ENCODE measurements at places on chromosomes 16 and 17.
A peak's percentile ranks its signal among the peaks of the same experiment; 100 is the strongest.

GRCh38 chr17:30347488-30347887 lies 13.6 kb upstream of the TMIGD1 start:
- H3K4me1 ChIP-seq: peaks cover 35% of the 10 kb centered on the region
- H3K27me3 ChIP-seq: no peaks in the 10 kb centered on the region
- no peaks in the 10 kb centered on the region for H3K36me3 ChIP-seq
- H3K27ac ChIP-seq: no peak overlapping the region
- no peak overlapping the region for H3K4me3 ChIP-seq

DNA sequence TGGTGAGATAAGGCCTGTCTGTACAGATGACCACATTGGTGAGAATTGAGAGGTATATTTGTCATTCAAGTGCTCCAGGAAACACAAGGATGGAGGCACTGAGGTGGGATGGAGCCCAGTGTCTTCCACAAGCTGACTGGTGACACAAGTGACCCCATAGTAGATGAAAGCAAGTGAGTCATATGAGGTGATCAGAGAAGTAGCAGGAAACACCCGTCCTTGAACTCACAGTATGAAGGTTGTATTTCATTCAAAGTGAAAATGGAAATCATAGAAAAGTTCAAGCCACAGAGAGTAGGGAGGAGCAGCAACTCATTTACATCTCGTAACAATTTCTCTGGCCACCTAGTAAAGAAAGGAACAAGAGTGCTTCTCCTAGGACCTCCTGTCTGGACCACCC lies 609.8 kb downstream of the HS3ST4 start:
- DNase-seq: no peak
- H3K4me1 ChIP-seq: no peaks in the 10 kb centered on the region
- no peaks in the 10 kb centered on the region for H3K36me3 ChIP-seq

GRCh38 chr17:50145532-50146229 lies 4.8 kb downstream of the PPP1R9B start:
- peaks cover 78% of the 10 kb centered on the region for H3K4me1 ChIP-seq
- no peaks in the 10 kb centered on the region for H3K27me3 ChIP-seq
- H3K27ac ChIP-seq: peak overlapping the region; percentile 95
- H3K4me3 ChIP-seq: no peak overlapping the region
- peaks cover 43% of the 10 kb centered on the region for H3K36me3 ChIP-seq

DNA sequence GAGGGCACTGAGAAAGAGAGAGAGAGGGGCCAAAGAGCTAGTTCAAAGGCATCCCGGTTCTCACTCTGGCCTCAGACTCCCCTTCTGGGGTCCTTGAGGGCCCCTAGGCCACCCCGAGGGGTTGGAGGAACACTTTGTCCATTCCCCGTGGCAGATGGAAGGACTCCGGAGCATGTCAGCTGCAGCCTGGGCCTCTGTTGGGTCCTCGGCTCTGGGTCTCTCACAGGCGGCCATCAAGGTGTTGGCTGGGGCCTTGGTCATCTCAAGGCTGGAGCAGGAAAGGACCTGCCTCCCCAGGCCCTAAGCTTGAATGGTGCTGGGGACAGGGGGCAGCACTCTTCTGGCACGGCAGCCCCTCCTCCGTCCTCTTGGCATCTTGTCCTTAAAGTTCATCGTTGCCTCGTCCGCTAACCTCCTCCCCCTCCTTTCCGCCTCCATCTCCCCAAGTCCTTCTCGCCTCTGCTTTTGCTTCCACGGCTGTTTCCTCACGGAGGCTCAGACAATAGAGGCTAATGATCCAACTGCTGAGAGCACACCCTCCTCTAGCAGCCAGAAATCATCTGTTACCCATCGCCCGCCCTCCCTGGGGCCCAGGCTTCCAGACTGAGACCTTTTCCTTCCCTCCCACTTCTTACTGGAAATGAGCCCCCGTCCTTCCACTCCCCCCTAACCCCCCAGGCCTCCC lies 23.3 kb downstream of the CCR7 start:
- H3K36me3 ChIP-seq: no peaks in the 10 kb centered on the region
- no peak overlapping the region for H3K4me3 ChIP-seq
- H3K4me1 ChIP-seq: peaks cover 73% of the 10 kb centered on the region
- DNase-seq: no peak

GRCh38 chr16:85557083-85557970 lies 55.8 kb upstream of the GSE1 start:
- no peaks in the 10 kb centered on the region for H3K27me3 ChIP-seq
- H3K4me3 ChIP-seq: peak overlapping the region; percentile 56
- H3K36me3 ChIP-seq: no peaks in the 10 kb centered on the region
- H3K27ac ChIP-seq: peak overlapping the region; percentile 92

DNA sequence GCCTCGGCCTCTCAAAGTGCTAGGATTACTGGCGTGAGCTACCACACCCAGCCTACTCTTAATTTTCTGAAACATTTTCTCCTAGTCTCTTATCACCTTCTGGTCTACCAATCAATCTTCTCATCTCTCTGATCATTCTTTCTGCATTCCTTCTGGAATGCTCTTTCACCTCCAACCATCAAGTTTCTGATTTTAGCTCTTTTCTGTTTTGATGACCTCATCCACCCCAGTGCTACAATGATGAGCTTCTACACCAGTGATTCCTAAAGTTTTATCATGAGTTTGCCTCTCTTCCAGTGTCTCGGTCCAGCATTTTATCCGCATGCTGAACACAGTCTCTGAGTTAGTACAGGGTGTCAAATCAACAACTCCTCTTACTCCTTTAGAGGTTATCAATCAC lies 31.5 kb downstream of the NME2 start:
- H3K27ac ChIP-seq: no peak overlapping the region
- H3K27me3 ChIP-seq: no peaks in the 10 kb centered on the region
- H3K4me1 ChIP-seq: no peaks in the 10 kb centered on the region
- H3K36me3 ChIP-seq: peaks cover 70% of the 10 kb centered on the region

DNA sequence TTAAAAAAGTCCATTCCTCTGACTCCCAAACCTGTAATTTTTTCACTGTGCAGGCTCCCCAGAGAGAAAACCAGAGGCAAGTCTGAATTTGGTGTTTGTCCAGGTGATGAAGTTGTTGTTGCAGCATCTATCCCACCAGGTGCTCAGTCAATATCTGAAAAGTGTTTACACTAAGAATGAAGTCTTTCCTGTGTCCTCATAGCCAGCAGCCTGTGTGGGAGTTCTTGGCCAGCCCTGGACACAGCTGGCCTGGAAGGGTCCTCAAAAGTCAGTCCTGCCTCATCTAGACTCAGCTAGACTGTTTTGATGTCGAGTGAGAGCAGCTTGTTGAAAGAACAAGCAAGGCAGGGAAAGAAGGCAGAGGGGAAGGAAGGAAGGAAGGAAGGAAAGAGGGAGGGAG lies 3.3 kb upstream of the PMP22 start:
- H3K4me3 ChIP-seq: no peak overlapping the region
- peaks cover 34% of the 10 kb centered on the region for H3K4me1 ChIP-seq
- no peaks in the 10 kb centered on the region for H3K36me3 ChIP-seq
- no peak for DNase-seq
- H3K27me3 ChIP-seq: no peaks in the 10 kb centered on the region

GRCh38 chr17:42772945-42773289 lies 332 bp upstream of the VPS25 start:
- H3K4me1 ChIP-seq: no peaks in the 10 kb centered on the region
- peak overlapping the region; percentile 64 for H3K27ac ChIP-seq
- no peaks in the 10 kb centered on the region for H3K27me3 ChIP-seq
- peaks cover 27% of the 10 kb centered on the region for H3K36me3 ChIP-seq

- peak overlapping the region; percentile 73 for H3K4me3 ChIP-seq
- no peaks in the 10 kb centered on the region for H3K4me1 ChIP-seq
- peak; percentile 93 for DNase-seq
- H3K36me3 ChIP-seq: no peaks in the 10 kb centered on the region
Observed at GRCh38 chr16:89922477-89922883, 662 bp upstream of the TUBB3 start.

DNA sequence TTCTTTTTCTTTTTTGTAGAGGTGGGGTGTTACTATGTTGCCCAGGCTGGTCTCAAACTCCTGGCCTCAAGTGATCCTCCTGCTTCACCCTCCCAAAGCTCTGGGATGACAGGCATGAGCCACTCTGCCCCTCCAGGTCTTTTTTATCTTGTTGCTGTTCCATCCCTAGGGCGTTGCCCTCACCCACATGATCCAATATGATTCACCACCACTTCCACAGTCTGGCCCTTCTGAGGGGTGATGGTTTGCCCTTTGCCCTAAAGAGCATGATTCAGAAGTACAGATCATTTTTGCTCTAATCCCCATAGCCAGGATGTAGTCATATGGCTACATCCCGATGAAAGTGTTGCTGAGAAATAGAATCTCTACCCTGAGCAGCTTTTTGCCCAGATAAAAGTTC lies 18.8 kb downstream of the STX4 start:
- H3K36me3 ChIP-seq: no peaks in the 10 kb centered on the region
- H3K4me3 ChIP-seq: no peak overlapping the region
- no peaks in the 10 kb centered on the region for H3K27me3 ChIP-seq
- H3K27ac ChIP-seq: no peak overlapping the region
- no peaks in the 10 kb centered on the region for H3K4me1 ChIP-seq

GRCh38 chr17:72846399-72846798 lies 246.1 kb downstream of the SLC39A11 start:
- no peak overlapping the region for H3K27ac ChIP-seq
- no peaks in the 10 kb centered on the region for H3K4me1 ChIP-seq
- H3K36me3 ChIP-seq: no peaks in the 10 kb centered on the region

- H3K4me1 ChIP-seq: no peaks in the 10 kb centered on the region
- no peaks in the 10 kb centered on the region for H3K36me3 ChIP-seq
- peak; percentile 65 for DNase-seq
Observed at GRCh38 chr17:74605361-74605760, 13.3 kb upstream of the CD300LD start.

DNA sequence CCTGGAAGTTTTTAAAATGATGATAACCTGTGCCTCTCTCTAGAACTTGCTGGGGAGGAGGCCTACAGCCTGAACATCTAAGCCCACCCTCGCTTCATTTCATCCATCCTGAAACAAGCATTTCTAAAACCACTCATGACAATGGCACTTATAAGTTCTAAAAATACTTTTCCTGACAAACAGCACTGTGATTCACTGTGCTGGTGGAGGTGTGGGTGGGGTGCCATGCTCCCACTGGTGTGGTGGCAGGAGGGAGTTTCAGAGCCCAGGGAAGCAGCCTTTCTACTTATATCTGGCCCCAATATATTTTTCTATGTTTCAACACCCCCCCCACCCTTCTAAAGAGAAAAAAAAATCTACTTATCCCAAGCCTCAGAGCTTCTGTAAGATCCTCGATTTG lies 52.6 kb downstream of the RAB11FIP4 start:
- H3K27ac ChIP-seq: no peak overlapping the region
- H3K4me1 ChIP-seq: no peaks in the 10 kb centered on the region
- DNase-seq: no peak
- H3K4me3 ChIP-seq: no peak overlapping the region
- H3K36me3 ChIP-seq: no peaks in the 10 kb centered on the region

DNA sequence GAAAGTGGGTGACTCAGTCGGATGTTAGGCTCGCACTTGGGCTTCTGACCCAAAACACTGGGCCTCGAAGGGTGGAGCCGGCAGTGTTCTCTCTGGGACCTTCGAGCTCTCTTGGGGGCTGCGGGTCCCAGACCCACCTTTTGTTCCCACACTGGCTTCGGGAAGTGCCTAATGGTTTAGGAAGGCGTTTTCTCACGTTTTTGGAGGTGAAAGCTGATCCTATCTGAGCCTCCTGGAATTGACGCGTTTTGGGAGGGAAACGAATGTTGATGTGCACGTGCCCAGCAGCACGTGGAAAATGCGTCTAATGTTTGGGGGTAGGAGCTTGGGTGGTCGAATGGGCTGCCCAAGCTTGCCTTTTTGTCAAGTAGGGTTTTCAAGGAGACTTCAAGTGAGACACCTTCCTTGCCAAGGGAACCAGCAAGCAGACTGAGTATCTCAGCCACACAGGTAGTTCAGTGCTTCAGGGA lies 666 bp downstream of the HGS start:
- peaks cover 39% of the 10 kb centered on the region for H3K4me1 ChIP-seq
- peak overlapping the region; percentile 98 for H3K4me3 ChIP-seq
- no peaks in the 10 kb centered on the region for H3K27me3 ChIP-seq

DNA sequence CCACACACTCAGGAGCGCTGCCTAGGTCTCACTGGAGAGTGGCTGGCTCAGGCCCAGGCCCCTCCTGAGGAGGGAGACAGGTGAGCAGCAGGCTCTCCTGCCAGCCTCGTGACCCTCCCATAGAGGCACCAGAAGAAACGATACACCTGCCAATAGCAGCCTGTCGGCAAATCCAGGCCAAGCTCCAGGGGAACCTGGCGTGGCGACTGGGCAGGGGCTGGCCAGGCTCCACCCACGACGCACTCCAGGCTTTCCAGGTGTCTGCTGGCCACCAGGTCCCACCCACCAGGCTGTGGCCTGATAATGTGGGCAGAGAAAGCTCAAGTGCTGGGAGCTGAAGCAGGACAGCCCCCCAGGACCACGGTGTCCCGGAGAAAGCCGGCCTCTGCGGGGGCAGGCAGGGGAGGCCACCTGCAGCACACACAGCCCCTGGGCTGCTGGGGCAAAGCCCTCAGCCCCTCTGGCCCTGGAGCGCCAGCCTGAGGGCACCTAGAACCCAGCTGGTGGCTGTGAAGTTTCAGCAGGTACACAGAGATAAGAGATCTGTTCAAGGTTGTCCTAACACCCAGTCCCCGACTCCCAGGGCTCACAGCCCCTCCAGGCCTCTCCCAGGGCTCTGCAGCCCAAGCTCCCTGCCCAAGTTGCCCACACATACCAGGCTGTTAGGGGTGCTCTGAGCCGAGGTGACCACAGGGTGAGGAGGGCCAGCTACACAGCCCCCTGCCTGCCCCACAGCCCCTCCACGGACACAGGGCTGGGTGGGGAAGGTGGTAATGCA lies 2.4 kb downstream of the PGAP6 start:
- H3K36me3 ChIP-seq: peaks cover 27% of the 10 kb centered on the region
- H3K4me1 ChIP-seq: no peaks in the 10 kb centered on the region
- no peaks in the 10 kb centered on the region for H3K27me3 ChIP-seq
- H3K27ac ChIP-seq: no peak overlapping the region
- DNase-seq: no peak

- H3K4me3 ChIP-seq: no peak overlapping the region
- no peaks in the 10 kb centered on the region for H3K27me3 ChIP-seq
- DNase-seq: no peak
- H3K4me1 ChIP-seq: peaks cover 21% of the 10 kb centered on the region
- H3K36me3 ChIP-seq: peaks cover 31% of the 10 kb centered on the region
- H3K27ac ChIP-seq: no peak overlapping the region
Observed at GRCh38 chr17:81252326-81252986, 13.3 kb downstream of the NDUFAF8 start.

GRCh38 chr17:21124086-21124485 lies 2.7 kb upstream of the DHRS7B start:
- H3K27me3 ChIP-seq: no peaks in the 10 kb centered on the region
- H3K27ac ChIP-seq: no peak overlapping the region
- H3K4me3 ChIP-seq: no peak overlapping the region
- H3K36me3 ChIP-seq: no peaks in the 10 kb centered on the region
- DNase-seq: no peak
- H3K4me1 ChIP-seq: peaks cover 33% of the 10 kb centered on the region

- H3K4me1 ChIP-seq: peaks cover 10% of the 10 kb centered on the region
- H3K36me3 ChIP-seq: peaks cover 14% of the 10 kb centered on the region
- no peak overlapping the region for H3K4me3 ChIP-seq
- no peaks in the 10 kb centered on the region for H3K27me3 ChIP-seq
- no peak overlapping the region for H3K27ac ChIP-seq
Observed at GRCh38 chr16:49632795-49633184, 223.1 kb downstream of the ZNF423 start.
